Frontal cortex (tissue), 4 donors: ENCODE measurements at places on chromosomes 6 and 20. TPM values are rescaled to one million over a fixed set of nuclear protein-coding genes. Genes with fewer than 3 reads are reported as not detected.

The MRPS26 gene
- 36.3 TPM for total RNA-seq

- no peak for DNase-seq
These were observed 481.1 kb downstream of the TFAP2B start for GRCh38 chr6:51299621-51300380.

The FAM209B gene
- not detected for total RNA-seq

- no peak for DNase-seq
These were observed 137.9 kb downstream of the RPS12 start for GRCh38 chr6:132952031-132952867.

The ASIP gene
- not detected for total RNA-seq

DNA sequence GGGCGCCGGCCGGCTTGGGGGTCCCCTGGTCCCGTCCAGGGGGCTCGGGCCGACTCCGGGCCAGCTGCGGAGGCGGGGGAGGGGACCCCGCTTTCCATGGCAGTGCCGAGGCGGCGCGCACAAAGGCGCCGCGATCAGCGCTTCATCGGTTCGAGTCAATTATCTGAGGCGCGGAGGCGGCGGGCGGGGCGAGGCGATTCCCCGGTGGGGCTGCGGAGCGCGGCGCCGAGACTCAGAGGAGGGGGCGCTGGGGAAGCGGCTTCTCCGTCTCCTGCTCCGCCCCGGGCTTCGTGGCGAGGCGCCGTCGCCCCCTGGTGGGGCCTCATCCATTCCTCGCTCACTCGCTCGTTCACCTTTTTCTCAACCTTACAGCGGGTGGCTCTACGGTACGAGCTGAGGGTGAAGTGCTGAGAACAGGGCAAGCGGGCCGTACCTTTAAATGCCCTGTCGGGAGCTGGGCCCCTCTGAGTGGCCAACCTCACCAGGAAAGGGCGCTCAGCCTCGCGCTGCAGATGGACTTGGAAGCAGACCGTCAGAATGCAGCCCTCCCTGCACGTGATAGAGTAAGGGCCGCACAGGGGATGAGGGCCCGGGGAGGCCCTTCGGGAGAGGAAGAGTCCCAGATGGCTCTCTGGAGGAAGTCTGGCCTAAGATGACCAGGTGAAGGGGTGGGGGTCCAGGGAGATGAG is 39.9 kb downstream of the SLC52A3 start:
- peak; percentile 59 for DNase-seq

The GPLD1 gene
- 10.6 TPM for total RNA-seq

The MCHR2 gene
- total RNA-seq: 12.6 TPM

GRCh38 chr20:22491194-22491505 is 93.2 kb downstream of the FOXA2 start:
- no peak for DNase-seq

DNA sequence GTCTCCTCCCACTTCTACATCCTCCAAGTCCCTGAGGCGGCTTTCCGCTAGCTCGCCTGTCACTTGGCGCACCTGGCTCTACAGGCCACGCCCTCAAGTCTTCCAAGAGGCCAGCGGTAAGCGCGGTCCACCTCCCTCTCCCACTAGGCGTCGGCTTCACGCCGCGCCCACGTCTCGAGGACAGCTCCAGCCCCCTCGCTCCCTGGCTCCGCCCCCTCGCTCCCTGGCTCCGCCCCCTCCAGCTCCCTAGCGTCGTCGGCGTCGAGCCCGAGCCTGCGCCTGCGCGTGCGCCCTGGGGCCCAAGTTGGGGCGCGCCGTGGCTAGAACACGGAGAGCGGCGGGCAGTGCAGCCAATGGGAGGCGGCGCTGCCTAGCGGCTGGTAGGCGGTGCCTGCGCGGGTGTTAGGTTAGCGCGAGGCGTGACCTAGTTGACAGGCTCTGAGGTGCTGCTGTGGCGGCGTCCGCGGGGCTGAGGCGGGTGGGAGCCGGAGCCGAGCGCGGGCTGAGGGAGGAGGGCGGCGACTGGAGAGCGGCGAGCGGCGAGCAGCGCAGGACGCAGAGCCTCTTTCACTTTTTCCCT is at the start of gene MACROD2:
TSS of gene MACROD2 (plus strand) at position 431 of the 580 bp plus-strand sequence.
- DNase-seq: peak; percentile 89

GRCh38 chr6:150857062-150857944 is 8.2 kb upstream of the MTHFD1L start:
- peak; percentile 44 for DNase-seq

DNA sequence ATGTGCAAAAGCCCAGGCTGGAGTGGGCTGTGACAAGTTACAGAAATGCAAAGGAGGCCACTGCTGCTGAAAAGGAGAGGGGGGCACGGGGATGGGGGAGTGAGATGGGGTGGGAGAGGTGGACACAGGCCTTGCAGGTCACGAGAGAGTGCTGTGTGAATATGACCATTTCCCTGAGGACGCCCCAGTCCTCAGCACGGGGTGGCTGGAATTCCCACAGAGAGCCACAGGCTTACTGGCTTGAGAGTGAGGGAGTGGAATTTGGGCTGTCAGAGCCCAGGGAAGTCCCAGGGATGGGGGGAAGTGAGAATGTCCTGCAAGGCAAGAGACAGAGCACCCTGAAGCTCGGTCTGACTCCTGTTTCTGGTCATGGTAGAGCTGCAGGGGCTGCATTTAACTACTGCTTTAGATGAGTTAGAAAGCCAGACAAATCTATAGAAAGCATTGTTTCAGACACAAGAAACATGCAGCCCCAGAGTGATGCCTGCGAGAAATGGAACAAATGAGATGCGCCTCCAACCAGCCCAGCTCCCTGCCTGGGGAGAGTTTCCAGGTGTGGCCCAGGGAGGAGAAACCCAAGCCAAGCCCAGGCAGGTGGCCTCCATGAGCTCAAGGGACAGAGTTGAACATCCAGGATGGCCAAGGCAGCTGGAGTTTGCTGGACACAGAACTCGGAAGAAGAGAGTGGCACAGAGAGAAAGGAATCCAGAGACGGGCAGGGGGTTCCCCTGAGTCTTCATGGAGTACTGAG is 30.5 kb downstream of the NPEPL1 start:
- no peak for DNase-seq

DNA sequence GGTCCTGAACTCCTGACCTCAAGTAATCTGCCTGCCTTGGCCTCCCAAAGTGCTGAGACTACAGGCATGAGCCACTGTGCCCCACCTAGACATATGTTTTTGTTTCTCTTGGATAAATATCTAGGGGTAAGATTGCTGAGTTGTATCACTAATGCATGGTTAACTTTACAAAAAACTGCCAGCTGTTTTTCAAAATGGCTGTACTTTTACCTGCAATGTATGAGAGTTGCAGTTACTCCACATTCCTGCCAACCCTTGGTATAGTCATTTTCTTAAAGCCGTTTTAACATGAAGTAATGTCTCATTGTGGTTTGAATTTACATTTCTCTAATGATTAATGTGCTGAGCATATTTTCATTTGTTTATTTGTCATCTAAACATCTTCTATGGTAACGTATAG is 289.7 kb downstream of the UTRN start:
- no peak for DNase-seq
